GM19239 (cell line): ENCODE measurements at places on chromosomes 5 and 9.

- no peak for DNase-seq
Measured at GRCh38 chr5:32779754-32780415, 68.8 kb downstream of the NPR3 start.

- no peak for DNase-seq
Measured at GRCh38 chr9:4223312-4223833, 76.5 kb downstream of the GLIS3 start.

DNA sequence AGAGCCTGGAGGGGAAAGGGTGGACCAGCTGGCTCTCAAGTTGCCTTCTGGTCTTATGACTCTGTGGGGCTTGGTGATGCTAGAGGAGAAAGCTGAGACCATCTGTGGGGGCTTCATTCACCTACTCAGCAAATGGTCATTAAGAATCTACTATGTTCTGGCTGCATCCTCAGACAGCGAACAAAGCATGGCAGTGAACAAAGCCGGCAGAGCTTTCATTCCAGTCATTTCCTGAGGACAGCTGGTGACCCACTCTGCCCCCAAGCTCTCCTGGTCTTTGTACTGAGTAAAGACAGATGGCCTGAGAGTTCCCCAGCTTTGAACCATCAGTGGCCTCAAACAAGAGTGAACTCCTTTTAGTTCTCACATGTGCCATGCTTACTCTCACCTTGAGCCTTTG lies 48.0 kb downstream of the FGF1 start:
- no peak for DNase-seq

DNA sequence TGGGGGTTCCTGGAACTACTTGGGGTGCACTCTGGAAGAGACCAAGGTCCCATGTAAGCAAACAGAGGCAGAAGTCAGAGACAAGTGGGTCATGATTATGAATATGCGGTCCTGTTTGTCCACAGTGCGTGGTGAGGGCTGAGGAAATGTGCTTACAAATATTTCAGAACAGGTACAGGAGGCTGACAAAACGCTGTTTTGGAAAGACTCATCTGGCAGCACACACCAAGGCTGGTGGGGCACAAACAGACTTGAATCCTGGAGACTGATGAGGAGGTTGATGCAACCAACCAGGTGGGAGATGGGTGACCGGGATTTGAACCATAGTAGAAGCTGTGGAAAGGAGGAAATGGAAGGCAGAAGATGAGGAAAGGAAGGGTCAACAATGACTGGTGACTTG lies 83.8 kb downstream of the ADRB2 start:
- no peak for DNase-seq

- DNase-seq = no peak
Measured at GRCh38 chr9:19807182-19807892, 18.5 kb upstream of the SLC24A2 start.
